ENCODE measurements at places on chromosomes 11 and 22.

DNA sequence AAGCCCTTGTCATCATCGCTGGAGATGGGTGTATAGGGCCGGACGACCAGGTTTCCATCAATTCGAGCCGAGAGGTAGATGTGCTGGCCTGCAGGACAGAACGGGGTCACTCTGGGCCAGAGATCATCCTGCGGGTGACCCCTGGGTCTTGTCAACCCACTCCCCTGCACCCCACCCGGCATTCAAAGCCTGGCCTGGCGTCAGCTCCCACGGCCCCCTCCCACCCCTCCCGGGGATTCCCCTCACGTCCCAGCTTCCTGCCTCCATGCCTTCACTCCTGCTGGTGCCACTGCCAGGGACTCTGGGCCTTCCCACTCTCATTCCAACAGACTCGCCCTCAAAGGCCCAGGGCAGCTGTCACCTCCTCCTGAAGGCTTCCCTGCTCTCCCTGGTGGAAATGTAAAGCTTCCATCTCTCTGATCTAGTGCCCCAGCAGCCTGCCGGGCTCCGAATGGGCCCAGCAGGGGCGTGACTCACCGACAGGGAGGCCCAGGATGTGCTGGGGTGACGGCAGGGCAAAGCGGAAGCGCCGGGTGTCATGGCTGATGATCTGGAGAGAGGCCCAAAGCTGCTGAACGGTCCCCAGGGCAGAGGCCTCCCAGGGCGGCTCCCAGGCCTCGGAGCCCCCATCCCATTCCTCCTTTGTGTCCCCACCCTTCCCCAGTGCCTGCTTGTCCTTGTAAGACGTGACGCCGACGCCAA lies 9.3 kb downstream of the ATP5MGL start:
- DNase-seq = no peak

DNA sequence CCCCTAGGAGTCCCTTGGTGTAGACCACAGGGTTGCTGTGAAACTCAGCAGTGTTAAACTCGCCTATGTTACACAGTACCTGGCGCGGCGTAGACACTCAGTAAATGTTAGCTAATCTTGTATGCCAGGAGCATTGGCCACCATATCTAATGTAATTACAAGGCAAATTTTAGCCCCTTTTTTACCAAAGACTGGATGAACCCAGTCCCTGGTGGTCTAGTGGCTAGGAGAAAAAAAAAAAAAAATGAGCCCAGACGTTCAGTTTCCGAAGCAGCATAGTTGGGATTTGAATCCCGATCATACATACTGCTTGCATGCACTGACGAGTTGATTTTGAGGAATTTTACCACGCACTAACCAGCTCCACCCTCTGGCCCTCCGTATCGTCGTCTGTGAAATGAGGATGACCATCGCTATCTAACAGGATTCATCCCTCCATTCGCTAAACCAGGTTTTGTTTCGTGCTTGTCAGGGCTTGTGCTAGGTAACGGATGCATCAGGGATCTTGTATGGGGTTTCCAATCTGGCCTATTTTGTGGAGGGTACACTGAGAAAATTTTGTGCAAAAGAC lies 688 bp downstream of the PTS start:
- peak; percentile 28 for DNase-seq

DNA sequence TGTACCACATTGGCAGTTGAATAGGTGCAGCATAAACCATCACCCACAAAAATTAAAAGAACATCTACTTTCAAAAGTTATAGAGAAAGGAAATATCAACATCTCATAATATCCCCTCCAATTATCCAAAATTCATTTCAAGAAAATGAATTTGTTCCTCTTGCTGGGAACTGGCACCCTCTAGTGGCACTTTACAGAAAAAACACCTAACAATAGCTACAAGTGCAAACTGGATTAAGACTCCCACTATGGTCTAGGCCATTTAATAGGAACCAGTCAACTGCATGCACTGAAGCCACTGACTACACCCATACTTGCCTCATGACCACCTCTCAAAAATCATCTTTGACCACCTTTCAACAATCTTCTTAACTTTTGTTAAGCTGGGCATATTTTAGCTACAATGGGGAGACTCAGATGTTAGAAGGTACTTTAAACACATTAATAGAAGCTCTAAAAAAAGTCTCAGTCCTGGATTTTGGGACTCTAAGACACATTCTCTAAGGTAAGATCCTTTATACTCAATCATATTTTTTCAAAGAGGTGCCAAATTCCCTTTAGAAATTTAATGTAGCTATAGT lies 17.3 kb downstream of the TRAF6 start:
- peak; percentile 59 for DNase-seq

DNA sequence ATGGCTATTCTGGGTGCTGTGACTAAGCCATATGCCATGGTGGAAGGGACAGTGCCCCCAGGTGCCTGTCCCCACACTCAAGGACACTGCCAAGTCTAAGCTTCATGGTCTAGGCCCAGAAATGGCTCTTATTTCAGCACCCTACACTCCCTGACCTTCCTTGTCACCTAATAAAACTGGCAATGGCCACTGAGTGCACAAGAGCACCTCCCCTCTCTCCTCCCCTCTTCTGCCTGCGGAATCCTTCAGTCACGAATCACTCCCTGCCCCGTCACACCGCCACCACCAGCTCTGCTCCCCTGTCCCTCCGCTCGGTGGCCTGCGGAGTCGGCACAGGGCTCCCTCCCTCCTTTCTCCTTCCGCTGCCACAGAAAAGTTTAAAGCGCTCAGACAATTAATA lies 19.0 kb upstream of the LMO1 start:
- no peak for DNase-seq

DNA sequence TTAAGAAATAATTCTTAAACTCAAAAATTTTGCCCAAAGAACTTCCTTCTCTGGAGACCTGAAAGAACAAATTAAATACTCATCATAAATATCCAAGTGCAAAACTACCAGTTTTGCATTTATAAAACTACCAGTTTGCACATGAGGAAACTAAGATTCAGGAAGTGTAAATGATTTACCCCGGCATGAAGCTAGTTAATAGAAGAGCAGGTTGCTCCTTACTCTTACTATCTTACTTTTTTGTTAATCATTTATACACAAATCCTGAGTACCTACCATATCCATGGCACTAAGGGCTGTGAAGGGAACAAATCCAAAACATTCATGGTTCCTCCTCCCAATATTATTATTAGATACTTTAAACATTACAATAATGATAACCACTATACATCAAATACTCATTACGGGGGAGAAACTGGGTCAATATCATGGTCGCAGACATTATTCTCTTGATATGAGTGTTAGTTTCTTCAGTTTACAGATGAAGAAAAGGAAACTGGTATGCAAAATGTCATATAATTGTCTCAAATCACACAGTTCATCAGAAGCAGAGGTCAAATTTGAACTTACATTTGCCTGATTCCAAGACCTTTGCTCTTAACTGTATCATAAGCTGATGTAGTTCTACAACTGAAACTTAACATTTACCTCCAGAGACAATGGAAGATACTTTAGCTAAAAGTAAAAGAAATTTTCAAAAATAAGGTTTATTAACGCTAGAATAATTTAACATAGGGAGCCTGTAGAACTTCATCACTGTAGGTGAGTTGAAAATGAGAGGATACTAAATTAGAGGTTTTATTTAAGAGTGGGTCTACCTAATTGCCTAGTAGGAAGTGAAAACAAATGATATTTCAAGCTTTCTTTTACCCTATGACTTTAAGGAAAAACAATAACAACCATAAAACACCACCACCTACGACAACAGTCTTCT lies 74.5 kb downstream of the FAM76B start:
- DNase-seq = no peak

- no peak for DNase-seq
These were observed 415.1 kb downstream of the SOX6 start for GRCh38 chr11:15941206-15941770.

DNA sequence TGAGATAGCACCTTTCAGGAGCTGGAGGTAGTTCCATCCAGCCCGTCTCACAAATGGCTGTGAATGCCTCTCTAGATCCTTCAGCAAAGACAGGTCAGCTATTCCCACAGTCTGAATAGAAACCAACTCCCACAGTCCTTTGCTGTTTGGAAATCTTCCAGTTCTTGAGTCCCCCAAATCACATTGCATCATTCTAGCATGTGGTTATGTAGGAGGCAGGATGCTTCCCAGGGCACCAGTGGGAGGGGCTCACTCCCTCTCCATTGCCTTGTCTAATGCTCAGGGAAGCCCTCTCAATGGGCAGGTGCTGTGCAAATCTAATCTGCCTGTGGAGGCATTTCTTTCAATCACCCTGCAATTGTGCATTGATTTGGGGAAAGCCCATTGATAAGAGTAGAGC lies 14.6 kb downstream of the NAV2 start:
- peak; percentile 50 for DNase-seq

DNA sequence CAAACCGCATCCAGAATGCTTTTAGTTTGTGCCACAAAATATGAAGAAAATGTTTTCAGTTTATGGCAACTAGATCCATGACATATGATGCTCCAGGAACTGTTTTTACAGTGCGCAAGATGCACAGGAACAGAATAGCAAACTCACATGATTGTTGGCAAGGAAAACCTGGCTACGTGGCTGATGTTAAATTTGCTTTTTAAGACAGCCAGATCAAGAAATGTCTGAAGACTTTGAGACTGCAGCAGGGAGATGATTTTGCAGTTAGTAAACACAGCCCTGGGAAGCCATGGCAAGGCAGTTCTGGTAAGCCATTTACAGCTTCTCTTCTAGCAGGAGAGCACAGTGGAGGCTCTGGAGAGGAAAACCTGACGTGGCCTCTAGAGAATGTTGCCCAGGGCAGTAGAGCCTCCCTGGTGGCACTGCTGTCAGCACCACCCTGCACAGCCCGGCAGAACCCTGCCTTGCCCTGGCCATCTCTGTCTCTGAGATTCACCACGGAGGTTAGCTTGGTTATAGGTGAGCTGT lies 69.8 kb upstream of the TNRC6B start:
- DNase-seq = peak; percentile 14

- DNase-seq = no peak
These were observed 802.0 kb downstream of the KCNA4 start for GRCh38 chr11:29214833-29215232.

- DNase-seq = no peak
These were observed 35.6 kb upstream of the ACER3 start for GRCh38 chr11:76824980-76825725.

GRCh38 chr11:2102132-2102882 lies 36.9 kb downstream of the IGF2 start:
- no peak for DNase-seq

GRCh38 chr22:44259366-44260215 lies 53.2 kb downstream of the SHISAL1 start:
- no peak for DNase-seq

GRCh38 chr11:27465629-27466028 lies 7.0 kb downstream of the LGR4 start:
- no peak for DNase-seq

- no peak for DNase-seq
These were observed 122.6 kb downstream of the IGLL1 start for GRCh38 chr22:23457380-23457985.

DNA sequence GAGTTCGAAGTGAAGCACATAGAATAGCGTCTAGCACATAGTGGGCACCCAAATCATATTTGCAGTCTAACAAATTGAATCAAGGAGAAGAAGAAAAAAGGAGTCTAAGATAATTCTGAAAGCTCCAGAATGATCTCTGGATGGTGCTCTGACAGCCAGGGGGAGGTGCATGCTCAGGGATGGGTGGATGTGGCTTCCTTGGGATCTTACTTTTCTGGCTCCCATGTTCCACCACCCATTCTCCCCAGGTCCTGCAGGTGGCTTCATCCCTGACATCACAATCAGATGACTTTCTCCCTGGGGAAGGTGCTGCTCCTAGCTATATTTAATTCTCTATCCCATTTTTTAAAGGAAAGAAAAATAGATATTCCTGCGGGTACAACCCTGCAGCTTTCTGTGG lies 381.9 kb downstream of the CADM1 start:
- DNase-seq = no peak

DNA sequence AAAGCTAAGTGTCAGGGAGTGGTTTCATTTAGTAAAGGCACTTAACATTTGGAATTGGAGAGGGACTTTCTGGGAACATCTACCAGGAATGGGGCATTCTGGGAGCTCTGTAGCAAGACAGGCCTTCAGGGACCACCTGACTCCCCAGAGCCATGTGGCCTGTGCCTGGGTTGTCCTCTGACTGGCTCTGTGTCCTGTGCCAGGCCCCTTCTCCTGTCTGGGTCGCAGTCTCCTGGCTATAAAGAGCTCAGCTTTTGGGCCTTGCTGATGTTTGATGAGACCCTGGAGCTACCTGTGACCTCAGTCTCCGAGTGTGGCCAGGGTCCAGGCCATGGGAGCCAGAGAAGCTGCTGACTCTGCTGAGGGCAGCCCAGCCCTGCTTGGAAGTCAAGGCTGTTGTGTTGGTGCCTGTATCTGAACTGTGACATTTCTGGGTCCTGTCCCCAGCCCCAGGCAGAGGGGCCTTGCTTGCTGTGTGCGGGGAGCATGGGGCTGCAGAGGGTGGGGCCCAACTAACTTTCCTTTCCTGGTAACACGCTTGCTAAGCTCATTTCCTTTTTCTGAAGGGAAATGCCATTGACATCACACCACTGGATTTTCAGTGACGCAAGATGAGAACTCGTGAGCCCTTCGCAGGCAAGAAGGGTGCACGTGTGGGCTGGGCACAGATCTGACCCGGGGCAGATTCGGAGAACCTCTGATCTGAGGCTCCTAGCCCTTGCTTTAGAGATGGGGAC lies 41.3 kb downstream of the LRRC32 start:
- DNase-seq = no peak

DNA sequence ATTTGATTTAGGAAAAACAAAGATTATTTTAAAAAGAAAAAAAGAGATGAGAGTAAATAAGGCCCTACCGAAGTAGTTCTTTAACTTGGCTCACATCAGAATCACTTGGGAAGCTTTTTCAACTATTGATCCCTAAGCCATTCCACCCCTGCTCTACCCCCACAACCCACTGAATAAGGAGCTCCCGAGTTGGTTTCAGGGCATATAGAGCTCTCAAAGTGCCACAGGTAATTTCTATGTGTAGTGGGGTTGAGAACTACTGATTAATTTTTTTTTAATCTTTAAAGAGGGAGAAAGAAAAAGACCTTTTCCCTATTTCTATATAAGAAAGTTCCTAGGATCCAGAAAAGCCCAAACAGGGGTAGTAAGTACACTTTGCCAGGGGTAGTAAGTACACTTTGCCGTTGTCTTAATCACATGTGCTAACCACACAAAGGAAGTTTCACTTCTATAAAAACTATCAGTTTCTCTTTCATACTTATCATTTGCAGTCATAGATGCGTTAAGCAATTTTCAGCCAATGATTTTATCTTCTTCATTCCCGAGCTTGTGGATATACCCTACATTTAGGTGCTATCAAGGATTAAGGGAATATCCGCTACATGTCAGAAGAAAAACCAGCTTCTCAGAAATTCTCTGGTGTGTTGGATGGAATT lies 108.4 kb upstream of the ZC3H12C start:
- no peak for DNase-seq

- no peak for DNase-seq
These were observed 53.4 kb downstream of the LIF start for GRCh38 chr22:30193031-30193775.
